ELF-1 (cell line): ENCODE measurements at places on chromosomes 1 and 21.

DNA sequence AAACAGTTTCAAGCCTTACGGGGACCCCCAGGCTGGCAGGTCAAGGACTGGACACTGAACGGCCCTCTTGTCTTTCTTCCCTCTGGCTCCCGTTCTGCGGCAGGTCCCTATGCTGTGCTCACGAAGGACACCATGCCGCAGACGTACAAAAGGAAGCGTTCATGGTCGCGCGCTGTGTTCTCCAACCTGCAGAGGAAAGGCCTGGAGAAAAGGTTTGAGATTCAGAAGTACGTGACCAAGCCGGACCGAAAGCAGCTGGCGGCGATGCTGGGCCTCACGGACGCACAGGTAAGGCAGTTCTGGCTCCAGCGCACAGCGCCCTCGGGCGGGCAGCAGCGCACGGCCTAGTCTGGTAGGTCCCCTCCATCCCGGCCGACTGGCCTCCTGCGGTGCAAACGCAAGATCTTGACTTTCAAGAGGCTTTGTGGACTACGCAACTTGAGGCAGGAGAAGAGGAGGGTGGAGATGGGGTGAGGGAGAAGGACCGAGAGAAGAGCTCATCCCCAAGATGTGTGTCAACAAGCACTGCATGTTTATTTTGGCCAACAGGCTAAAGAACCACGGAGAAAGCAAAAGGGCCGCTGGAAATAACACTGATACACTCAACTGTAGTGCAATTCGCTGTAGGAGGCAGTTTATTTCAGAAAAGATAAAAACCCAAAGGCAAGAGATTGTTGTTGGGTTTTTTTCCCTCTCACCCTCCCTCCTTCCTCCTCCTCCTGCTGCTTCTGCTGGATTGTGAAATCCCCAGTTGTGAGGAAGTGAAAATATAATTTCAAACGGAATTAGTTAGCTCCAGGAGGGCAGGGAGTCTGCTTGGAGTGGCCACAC, 3.0 kb downstream of the HLX start:
- DNase-seq, result peak; percentile 80

DNA sequence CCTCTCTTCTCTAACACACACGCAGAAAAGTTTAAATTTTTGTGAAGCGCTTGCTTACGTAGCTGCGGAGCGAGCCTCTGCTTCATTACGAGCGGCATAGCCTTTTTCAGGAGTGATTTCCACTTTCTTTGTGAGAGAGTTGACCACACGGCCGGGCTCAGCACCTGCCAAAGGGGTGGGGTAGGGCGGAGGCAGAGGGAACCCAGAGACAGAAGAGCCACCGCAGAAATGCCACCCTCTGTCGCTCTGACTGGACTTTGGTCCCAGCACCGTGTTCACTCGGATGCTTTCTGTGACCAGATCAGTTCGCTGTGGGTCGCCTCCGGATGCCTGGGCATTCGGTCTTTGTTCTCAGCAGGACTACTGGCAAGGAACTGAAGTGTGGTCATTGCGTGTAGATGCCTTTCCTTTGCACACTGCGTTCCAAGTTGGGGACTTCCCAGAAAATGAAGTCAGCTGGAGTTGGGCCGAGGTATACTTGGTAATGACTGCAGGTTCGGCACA, 883 bp downstream of the CHODL start:
- DNase-seq, result no peak

DNA sequence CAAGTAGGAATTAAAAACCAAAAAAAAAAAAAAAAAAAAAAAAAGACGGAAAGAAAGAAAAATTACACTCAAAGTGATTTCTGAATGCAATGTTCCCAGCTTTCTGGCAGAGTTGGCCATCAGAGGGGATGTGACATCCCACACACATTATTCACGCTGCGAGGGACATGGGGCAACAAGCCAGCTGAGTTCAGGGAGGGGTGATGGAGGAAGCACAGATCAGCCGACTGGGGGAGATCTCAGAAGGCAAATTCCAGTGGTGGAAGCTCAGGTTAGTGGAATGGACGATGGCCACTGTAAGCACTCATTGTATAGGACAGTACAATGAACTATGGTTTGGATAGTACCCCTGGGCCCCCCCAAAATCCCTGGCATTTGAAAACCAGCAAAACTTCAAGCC, 311.9 kb downstream of the PCP4 start:
- DNase-seq, result no peak

- no peak for DNase-seq
Measured at GRCh38 chr1:248842781-248843331, 4.8 kb downstream of the ZNF672 start.
